Adrenal gland (tissue), 19 donors: ENCODE measurements at places on chromosomes 2 and 18. TPM values are rescaled to one million over a fixed set of nuclear protein-coding genes. Genes with fewer than 3 reads are reported as not detected.
A peak's percentile ranks its signal among the peaks of the same experiment; 100 is the strongest.

GRCh38 chr2:200578778-200579177, 7.0 kb upstream of the AOX1 start:
- peak; percentile 35 for DNase-seq

DNA sequence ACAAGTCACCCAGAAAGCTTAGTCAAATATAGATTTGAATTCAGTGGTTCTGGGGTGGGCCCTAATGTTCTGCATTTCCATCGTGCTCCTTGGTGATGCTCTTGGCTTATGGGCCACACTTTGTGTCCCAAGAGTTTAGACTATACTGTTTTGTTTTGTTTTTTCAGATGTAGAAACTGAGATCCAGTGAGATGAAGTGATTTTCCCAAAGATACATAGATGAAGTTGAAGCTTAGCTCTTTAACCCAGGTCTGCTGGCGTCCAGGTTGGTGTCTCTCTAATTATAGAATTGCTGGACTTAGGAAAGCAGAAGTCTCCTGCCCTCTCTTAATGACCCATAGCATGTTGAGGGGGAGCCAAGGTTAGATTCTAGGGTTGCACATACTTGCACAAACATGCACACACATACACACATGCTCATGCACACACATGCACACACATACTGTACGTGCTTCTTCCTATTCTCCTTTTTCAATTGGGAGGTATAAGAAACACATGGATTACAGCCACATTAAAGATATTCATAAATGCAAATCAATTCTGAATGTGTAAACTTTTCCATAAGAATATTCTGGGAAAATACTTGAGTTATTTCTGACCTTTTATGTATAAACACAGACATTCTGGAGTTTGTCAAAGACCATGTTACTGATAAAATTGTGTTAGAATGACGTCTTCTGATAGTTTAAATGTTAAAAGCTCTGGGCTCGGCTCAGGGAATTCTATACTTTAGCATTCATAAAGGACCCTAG, 41.3 kb upstream of the IL1R1 start:
- DNase-seq = no peak

GRCh38 chr2:202100176-202100575, 27.1 kb downstream of the KIAA2012 start:
- DNase-seq = no peak

G6PC2 gene
- total RNA-seq = not detected

DNA sequence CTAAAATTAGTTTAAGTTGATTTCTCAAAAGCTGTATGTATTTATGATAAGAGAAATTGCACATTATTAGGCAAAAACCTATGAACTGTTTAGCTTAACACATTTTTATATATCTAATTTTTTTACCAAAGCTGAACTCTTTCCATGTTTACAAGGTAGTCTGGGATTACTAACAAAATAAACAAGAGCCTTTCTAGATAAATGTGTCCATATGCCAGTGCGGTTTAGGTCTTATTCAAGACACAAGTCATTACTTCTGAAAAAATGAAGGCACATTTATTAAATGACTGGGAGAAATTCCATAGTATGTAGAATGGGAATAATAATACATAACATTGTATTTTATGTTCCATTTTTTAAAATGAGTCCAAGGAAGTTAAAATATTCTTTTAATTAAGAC, 82.0 kb downstream of the DPP4 start:
- DNase-seq = no peak

- DNase-seq = no peak
Measured at GRCh38 chr18:33875029-33875565, 297.1 kb downstream of the ASXL3 start.

GRCh38 chr2:122098306-122098705, 342.9 kb downstream of the TSN start:
- no peak for DNase-seq

DNA sequence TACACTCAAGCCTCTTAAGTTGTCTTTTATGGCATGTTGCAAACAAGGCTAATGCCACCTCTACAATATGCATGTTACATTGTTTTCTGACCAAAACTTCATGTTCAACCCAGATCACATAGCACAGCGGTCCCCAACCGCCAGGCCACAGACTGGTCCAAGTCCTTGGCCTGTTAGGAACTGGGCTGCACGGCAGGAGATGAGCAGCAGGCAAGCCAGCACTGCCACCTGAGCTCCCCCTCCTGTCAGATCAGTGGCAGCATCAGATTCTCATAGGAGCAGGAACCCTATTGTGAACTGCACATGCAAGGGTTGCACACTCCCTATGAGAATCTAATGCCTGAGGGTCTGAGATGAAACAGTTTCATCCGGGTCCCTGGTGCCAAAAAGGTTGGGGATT, 324.8 kb upstream of the CHAC2 start:
- no peak for DNase-seq
